Stimulated activated CD8-positive, alpha-beta memory T cell treated with anti-CD3 and anti-CD28 coated beads, Interleukin-7, amount 100 ng/mL, for 1 hour (primary cell): ENCODE measurements at places on chromosomes 5 and 9.

DNA sequence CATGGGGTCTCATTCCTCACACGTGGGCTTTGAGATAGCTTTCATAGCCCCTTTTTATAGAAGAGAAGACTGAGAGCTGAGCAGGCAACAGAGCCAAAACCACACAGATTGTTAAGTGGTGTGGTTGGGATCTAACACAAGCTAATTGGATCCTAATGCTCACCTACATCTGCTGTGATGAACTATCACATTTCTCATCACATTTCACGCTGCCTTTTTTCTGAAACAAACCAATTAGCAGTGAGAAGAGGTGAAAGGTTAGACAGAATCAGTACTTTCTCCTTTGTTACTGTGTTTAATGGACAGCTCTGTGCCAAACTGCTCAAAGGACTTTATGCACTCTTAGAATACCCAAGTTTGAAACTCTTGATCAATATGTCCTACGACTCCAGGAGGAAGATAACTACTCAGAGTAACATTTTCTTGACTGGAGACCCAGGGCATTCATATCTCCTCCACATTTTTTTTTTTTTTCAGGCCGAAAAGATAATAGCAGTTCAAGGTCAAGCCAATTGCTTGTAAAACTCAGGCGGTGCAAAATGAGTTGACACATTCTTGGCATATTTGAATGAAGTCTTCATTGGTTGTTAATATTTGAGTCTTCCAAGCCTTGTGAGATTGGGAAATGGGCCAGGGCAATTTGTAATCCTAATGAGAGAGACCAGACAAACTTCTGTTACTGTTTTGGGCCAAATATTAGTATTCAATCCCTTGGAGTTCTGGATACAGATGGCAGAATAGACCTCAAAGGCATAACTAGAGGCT is 138.4 kb downstream of the KCTD16 start:
- DNase-seq = no peak

GRCh38 chr9:86707932-86708510 is 239.3 kb downstream of the GAS1 start:
- no peak for DNase-seq

GRCh38 chr9:111036429-111036789 is 1.9 kb downstream of the LPAR1 start:
- no peak for DNase-seq

DNA sequence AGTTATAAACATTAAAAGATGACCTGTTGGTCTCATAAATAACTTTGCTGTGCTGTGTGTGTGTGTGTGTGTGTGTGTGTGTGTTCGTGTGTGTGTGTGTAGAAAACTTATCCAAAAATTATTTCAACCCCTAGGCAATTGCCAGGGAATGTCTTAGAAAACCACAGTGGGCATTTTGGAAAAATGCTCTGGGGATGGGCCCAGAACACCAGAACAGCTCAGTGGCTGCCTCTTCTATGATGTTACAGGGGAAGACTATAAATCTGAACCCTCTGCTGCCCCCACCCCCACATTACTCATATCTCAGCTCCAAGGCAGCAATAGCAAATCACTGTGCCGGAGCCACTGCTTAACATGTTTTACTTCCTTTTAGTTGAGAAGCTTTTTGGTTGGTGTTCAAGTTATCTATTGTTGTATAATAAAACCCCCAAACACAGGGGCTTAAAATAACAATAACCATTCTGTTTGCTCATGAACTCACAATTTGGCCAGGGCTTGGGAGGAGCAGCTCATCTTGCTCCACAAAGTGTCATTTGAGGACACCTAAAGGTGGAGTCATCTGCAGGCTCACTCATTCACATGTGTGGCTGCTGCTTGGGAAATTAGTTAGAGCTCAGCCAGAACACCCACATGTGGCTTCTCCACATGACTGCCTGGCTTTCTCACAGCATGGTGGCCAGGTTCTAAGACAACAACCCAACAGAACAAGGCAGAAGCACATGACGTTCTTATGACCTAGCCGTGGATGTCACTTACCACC is 40.4 kb downstream of the ACTBL2 start:
- no peak for DNase-seq

DNA sequence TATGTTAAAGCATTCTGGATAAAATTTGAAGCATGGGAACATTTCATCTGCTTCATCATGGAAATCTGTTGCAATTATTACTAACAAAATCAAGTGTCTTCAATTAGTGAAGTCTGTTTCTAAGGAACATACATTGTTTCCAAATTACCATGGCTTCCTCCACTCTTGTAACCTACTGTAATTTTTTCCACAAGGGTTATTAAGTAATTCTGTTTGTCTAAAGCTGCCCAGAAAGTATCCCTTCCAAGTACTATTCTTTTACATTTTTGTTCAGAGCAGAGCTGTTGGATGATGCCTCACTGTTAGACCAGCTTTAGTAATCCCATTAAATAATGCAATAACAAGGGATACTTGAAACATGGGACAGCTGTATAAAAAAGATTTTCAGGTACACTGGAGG is 483.5 kb upstream of the CD180 start:
- DNase-seq = no peak

DNA sequence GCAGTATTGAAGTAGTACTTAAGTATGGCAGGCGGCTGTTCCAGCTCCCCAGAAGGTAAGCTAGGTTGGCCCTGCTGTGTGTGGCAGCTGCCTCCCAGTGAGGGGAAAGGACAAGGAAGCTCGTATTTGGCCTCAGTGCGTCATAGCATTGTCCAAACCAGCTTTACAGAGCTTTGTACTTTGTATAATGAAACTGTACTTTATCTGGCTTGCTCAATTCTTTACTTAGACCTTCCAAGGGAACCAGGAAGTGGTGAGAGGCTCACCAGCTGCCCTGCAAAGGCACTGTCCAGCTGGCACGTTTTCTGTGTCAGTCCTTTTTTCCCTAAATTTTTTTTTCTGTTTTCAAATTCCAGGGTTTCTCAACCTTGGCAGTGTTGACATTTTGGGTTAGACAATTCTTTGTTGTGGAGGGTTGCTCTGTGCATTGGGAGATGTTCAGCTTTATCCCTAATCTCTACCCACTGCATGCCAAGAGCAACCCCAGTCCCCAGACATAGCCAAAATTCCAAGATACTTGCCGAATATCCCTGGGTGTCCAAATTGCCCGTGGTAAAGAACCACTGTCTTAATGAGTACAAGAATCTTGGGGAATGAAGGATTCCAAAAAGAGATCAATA is 474.5 kb downstream of the LRRC70 start:
- no peak for DNase-seq

DNA sequence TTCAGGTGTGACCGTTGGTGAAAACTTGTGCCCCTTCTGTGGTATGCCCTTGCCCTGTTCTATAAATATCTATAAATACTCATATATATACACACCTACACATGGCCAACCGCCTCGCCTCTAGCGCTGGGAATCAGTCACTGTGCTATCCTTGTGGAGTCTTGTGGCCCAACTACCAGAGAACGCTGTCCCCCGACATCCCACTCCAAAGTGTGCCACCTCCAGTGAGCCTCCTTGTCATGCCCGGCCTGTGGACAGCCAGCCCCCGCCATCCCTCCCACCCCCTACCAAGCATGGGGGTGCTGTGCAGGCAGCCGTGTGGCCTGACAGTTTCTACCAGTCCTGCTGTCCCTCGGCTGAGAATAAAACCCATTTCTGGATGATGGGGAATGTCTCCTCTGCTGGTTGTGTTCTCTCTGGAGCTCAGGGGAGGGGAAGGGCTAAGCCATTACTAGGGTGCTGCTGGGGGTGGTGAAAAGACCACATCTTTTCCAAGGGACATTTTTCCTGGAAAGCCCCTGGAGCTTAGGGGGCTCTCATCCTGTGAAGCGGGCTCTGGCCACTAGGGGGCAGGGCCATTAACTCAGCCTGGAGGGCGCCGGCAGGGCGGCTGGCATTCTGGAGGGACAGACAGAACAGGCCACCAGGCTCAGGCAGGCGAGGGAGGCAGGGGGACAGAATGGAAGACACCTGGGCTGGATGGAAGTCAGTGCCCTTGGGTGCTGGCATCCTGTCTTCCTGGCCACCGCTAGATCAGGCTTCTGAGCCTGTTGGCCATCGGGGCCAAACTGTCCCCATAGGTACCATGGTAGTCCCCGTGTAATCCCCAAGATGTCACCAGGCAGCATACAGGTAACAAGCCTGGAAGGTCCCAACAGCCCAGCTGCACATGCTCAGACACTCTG is 20.7 kb downstream of the GOLGA2 start:
- DNase-seq = no peak

DNA sequence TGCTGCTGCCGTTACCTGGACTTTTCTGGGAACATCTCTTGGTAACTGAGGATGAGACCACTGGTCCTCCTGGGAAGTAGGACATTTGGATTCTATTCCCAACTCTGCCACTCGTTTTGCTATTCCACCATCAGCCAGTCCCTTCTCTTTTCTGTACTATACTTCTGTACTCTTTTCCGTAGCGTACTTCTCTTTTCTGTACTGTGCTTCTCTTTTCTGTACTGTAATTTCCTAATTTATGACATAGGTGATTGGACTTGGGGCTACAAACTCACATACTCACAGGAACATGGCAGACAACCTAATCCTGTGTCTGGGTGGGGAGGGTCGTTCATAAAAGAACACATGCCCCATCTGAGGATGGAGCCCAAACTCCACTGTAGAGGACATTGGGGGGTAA is 335.3 kb upstream of the PANK3 start:
- DNase-seq = no peak
